Peyer's patch (tissue), 4 donors: ENCODE measurements at places on chromosomes 7 and 10. TPM values are rescaled to one million over a fixed set of nuclear protein-coding genes. Genes with fewer than 3 reads are reported as not detected.

DNA sequence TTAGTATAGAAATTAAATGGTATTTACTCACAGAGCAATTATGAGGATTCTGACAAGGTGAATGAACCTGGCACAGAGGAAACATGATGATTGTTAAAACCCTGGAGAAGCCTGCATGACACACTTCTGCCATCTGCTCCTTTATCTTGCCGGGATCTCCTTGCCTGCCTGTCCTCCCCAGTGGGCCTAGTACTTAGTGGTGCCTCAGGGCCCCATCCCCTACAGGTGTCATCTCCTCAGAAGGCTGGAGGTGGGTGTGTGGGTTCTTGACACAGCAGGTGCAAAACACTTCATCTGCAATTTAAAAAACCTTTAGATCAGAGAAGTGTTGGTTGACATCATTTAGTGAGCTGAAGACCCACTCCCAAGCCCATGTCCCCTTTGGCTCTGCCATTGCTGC, 261.2 kb downstream of the ADRA2A start:
- DNase-seq = no peak

- no peak for DNase-seq
Measured at GRCh38 chr7:23332910-23333612, 33.9 kb downstream of the MALSU1 start.

DNA sequence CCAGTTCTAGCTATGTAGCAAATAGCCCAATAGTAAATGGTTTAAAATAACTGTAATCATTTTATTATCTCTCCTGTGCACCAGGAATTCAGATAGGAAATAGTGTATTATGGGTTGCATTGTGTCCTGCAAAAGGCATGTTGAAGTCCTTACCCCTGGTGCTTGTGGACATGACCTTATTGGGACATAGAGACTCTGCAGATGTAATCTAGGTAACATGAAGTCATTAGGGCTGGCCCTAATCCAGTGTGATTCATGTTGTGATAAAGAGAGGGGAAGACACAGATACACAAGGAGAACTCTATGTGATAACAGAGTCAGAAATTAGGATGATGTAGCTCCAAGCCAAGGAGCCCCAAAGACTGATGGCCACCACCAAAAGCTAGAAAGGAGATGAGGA, 462.8 kb downstream of the GALNT17 start:
- DNase-seq = no peak

- no peak for DNase-seq
Measured at GRCh38 chr10:124387078-124387874, 31.4 kb downstream of the OAT start.

DNA sequence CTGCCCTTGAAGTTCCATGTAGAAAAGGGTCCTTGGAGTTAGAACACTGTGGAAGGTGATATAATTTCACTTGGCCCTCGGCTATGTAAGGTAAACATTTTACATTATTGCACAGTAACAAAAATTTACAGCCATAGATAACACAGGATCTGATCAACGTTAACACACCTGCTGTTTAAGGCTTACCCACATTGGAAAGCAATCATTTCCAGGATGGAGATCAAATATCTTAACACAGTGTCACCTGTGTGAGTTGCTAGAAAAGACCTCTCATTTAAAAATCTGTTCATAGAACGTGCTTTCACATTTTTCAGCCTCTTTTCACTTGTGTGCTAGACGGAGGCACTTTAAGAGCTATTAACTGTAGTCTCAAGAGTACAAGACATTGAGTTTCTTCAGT, 1.9 kb downstream of the TMEM229A start:
- DNase-seq = no peak

GRCh38 chr10:132916421-132916841, 25.9 kb downstream of the CFAP46 start:
- DNase-seq = peak; percentile 41

DNA sequence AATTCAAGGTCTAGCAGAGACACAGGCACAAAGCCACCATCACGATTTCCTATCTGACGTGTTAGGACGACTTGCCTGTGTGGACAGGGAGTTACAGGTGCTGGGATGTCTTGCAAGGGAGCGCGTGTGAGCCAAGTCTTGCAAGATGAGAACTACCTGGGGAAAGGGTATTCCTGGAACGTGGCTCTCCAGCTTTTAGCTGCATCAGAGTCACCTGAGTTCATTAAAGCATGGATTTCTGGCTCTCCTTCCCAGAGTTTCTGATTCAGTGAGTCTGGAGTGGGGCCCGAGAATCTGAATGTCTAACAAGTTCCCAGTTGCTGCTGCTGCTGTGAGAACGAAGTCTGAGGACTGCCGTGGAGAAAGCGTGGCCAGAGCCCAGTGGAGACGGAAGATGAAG, 30.0 kb upstream of the RNF32 start:
- no peak for DNase-seq

- DNase-seq = no peak
Measured at GRCh38 chr10:6346631-6347030, 143.9 kb downstream of the PFKFB3 start.

DNA sequence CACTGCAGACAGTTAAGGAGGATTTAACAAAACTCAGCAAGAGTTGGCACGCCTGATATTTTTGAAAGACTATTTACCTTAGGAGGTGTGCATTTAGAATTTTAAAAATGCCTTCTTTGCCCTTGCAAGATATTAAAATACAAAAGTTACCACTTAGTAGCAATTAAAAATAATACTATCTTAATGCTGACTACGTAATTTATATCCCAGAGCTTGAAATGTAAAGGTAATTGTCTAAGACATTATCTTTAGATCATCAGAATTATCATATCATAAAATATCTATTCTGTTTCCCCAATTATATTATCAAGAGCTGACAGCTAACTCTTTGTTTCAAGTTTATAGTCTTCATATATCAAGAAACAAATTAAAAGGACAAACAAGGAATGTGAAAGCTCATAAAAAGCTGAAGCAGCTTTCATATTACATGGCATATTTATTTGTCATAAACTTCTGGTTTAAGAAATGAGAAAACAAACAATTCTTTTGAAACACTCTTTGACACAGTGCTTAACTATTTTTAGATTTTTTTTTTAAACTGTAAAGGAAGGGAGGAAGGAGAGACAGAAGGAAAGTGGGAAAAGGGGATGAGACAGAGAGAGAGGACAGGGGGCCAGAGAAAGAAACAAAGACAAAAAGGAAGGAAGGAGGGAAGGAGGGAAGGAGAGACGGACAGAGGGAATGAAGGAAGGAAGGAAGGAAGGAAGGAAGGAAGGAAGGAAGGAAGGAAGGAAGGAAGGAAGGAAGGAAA, 73.5 kb downstream of the RTKN2 start:
- no peak for DNase-seq

DNA sequence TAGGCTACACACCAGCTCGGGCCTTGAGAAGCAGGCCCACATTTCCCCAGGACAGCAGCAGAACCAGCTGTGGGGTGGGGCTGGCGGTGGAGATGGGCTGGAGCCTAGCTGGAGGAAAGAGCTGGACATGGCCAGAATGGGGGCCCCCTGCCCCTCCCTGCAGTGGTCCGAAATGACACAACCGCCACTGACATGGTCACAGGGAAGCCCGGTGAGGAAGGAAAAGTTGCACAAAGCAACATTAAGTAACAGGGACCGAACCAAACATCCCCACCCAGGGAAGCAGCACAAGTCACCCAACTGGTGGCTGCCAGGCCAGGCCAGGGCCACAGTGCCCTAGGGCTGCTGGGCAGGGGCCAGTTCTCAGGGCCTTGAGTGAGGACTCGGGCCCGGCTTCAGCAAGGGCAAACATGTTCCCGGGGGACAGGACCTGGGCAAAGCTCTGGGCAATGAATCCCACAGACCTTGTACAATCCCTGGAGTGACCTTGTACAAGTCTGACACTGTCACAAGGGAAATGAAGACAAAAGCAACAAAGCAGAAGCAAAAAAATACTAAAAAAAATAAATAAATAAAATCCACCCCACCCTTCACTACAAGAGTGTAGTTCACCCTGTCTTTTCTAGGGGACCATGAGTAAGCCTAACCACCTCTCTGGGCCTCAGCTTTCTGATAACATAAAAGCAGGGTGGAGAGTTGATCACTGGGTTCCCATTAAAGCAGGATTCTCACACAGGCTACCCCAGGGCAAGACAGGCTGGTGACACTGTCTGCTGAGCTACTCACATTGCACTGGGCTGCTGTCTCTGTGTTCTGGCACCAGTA, 33.0 kb downstream of the PSAP start:
- DNase-seq = no peak

GRCh38 chr10:104142081-104142480, 20.1 kb downstream of the SFR1 start:
- DNase-seq = no peak

- DNase-seq = no peak
Measured at GRCh38 chr10:89643431-89643811, 1.6 kb downstream of the PANK1 start.

- DNase-seq = no peak
Measured at GRCh38 chr10:80477-81105, 31.5 kb upstream of the TUBB8 start.

- DNase-seq = no peak
Measured at GRCh38 chr10:55449981-55450380, 649.0 kb upstream of the PCDH15 start.

DNA sequence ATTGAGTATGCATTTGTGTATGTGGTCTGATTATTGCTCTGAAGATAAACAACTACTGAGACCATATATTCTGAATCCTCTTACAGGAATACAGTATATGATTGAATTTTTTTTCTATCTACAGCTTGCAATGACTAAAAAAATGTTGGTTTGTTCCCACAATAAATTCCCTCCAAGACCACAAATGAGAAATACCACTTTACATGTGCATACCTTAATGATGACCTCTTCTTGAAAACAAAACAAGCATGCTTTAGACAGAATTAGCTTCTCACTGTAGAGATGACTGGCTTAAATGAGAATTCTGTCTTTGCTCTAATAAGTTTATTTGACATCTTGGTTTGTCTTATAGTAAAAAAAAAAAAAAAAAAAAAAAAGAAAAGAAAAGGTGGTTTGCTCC, 241.5 kb downstream of the PCDH15 start:
- DNase-seq = no peak

GRCh38 chr10:118584181-118584954, 11.1 kb downstream of the PRLHR start:
- no peak for DNase-seq

DNA sequence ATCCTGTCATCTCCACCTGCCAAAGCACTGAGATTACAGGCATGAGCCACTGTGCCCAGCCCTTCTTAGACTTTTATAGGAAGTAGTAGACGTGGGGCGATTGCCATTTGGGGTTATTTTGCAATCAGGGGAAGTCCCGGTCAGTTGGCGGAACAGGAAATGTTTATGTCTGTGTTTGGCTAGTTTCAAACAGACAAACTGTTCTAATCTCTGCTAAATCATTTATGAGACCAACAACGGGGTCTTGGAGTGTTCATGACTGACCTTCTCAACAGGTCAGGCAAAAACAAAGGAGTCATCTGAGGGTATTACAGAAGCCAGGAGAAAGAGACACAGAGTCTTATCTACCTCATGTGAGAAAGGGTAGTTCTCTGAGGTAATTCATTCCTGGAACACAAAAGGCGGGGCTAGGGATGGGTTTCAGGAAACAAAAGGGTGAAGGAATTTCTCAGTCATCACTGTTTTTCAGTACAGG, 6.6 kb upstream of the TPK1 start:
- peak; percentile 64 for DNase-seq

DNA sequence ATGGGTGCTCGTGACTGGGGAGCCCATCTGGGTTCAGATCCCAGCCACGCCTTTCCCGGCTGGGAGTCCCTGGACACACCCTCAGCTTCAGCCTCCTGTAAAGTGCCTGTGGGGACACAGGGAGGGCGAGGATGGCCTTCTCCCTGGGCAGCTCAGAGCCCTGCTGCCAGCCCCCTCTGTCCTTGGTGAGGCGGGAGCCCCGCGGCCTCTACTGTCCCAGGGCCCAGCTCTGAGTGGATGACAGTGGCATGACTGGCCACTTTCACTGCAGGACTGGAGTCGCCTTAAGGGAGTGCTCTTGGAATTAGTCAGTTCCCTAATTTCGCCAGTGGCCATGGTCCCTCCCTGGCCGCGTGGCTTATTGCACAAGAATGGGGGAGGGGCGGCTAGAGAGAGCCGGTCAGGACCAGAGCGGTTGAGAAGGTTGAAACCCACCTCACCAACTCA, 4.6 kb downstream of the BRI3 start:
- no peak for DNase-seq

GRCh38 chr7:37577412-37577811, 106.2 kb upstream of the GPR141 start:
- DNase-seq = no peak

GRCh38 chr10:108663587-108663986, 1259.7 kb downstream of the XPNPEP1 start:
- no peak for DNase-seq

GRCh38 chr7:80708123-80708522, 69.7 kb downstream of the CD36 start:
- DNase-seq = no peak

DNA sequence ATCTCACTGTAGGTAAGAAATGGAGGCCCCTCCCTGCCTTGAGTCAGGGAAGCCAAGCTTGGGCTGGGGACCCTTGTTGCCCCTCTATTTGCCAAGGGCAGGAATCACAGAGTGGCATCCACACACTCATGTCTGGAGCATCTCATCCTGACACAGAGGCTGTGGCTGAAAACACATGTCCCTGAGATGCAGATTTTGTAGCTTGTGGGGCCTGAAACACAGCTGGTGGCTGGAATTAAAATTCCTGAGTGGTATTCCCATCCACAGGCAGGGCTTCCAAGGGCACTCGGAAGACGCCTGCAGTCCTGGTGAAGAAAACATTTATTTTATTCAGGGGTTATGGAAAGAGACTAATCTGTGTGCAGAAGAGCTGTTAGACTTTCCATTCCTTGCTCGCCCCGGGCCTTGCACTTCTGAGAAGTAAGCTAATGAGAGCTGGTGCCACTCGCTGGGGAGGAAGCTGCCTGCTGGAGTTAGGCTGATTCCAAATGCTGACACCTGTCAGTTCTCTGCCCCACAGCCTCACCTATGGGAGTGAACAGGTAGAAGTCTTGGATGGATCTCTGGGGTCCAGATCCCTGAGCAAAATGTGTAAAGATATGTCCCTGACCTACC, 36.0 kb downstream of the C10orf120 start:
- no peak for DNase-seq

- no peak for DNase-seq
Measured at GRCh38 chr10:104098358-104098925, 12.8 kb upstream of the COL17A1 start.

Gene CACNB2
- total RNA-seq = 35.4 TPM

Gene NPC1L1
- 0.66 TPM for total RNA-seq

Gene CALHM1
- total RNA-seq = not detected

Gene SMKR1
- not detected for total RNA-seq

Gene PON3
- 9.1 TPM for total RNA-seq

Gene ACSM6
- total RNA-seq = not detected

Gene SLC26A3
- total RNA-seq = 339 TPM

Gene GPNMB
- total RNA-seq = 18.3 TPM

Gene CPA2
- total RNA-seq = not detected

Gene CDC14C
- not detected for total RNA-seq

Gene ELN
- 39.9 TPM for total RNA-seq

Gene LFNG
- total RNA-seq = 42.5 TPM

Gene CPA4
- total RNA-seq = not detected

Gene EGR2
- total RNA-seq = 0.53 TPM

Gene CXCL12
- 18.5 TPM for total RNA-seq

Gene SKIDA1
- not detected for total RNA-seq
